ENCODE measurements at places on chromosomes 3 and 15.
A peak's percentile ranks its signal among the peaks of the same experiment; 100 is the strongest.

- no peak for DNase-seq
Measured at GRCh38 chr3:112931736-112932521, 43.0 kb downstream of the CD200R1 start.

GRCh38 chr3:23739536-23739935, 66.2 kb upstream of the UBE2E1 start:
- peak; percentile 73 for DNase-seq

DNA sequence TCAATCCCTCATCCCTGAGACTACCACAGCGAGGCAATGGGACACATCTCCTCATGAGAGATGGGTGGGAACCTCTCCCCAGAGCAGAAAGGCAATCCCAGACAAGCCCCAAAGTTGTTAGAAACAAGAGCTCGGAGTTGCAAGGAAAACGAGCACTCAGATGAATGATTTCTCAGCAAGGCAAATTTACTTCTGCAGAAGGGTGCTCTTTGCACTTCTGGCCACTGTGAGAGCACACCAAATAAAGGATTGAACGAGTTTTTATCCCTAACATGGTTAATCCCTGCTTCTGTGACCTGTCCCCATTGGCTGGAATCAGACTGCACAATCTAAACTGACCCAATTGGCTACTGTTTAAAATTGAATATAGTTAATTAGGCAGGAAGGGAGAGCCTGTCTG, 339.1 kb upstream of the POU1F1 start:
- no peak for DNase-seq

- peak; percentile 26 for DNase-seq
Measured at GRCh38 chr3:71225951-71226564, 357.5 kb downstream of the FOXP1 start.

DNA sequence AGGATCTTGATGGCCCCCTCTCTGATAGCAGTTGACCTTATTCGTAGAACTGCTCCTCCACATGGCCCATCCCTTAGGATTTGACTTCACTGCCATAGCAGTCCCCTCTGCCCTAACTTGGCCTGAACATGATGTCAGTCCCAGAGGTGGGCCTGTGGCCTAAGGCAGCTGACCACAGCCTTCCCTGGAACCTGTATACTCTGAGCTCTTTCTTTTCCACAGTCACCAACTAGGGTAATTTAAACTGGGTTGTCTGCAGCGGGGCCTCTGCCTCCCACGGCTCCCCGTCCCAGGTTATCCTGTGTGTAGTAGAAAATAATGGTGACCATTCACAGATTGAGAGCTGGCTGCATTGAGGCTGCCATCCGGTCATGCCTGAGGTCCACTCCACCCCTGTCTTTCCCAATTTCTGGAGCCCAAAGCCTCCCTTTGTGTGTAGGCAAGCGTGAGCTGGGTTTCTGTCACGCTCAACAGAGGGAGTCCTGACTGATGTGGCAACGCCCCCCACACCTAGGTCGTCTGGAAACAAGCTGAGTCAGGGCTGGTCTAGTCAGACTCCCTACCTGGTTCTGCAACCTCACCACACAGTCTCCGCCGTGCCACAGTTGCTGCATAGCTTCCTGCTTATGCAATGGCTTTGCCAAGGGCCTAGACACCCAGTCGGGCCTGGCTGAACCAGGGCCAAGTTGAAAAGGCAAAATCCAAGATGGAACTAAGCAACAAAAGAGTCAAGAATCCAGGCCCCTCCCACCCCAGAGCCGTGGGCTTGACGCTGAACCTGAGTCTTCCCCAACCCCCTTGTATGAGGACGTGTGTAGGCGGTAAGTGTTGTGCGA, 284.5 kb downstream of the XXYLT1 start:
- DNase-seq = no peak

DNA sequence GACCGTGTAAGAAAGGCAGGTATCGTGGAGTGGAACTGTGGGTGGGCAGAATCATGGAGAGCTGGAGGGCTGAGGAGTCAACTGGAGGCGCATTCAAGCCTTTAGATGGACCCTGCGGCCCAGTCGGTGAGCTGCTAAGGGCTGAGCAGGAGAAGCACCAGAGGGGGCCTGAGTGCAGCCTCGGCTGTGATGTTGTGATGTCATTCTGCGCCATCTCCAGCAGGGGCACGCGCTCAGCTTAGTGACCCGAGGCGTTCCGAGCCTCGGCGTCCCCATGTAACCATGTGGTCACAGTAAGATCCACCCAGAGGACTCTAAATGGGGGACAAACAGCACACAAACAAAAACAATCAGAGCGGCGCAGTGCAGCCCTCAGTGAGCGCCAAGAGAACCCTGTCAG, 76.8 kb downstream of the VGLL4 start:
- no peak for DNase-seq

GRCh38 chr3:194910414-194910984, 224.8 kb downstream of the FAM43A start:
- DNase-seq = no peak

All from GM03348 (cell line).